NCI-H1417 (cell line): ENCODE measurements at places on chromosomes 2 and 18.
A peak's percentile ranks its signal among the peaks of the same experiment; 100 is the strongest.

DNA sequence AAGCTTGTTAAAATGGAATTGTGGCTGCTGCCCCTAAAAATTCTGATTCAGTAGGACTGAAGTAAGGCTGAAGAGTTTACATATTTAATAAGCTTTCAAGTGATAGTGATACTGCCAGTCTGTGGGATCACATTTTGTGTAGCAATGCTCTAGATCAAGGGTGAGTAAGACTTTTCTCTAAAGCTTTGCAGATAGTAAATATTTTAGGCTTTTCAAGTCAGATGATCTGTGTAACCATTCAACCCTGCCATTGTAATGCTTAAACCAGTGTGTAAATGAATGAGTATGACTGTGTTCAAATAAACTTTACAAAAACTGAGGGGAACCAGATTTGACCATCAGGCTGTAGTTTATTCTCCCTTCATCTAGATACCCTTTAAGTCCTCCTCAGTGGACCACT, 92.7 kb downstream of the PIK3C3 start:
- no peak for DNase-seq

DNA sequence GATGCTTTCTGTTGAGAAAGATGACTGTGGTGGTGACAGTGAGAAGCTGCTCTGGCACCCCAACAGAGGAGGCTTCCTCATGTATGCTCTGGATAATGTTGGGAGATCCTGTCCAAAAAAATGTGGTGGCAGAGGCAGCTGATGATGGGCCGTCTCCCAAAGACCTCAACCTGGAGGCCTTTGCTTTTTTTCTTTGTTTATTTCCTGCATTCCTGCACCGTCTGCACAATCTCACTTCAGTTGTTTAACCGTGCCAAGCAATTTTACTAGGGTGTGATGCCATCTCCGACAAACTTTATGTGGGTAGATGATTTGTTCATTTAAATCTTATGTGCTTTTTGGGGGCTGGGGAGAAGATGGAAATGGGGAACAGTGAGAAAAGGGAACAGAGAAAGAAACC, 62.2 kb upstream of the IGFBP5 start:
- DNase-seq, result no peak

DNA sequence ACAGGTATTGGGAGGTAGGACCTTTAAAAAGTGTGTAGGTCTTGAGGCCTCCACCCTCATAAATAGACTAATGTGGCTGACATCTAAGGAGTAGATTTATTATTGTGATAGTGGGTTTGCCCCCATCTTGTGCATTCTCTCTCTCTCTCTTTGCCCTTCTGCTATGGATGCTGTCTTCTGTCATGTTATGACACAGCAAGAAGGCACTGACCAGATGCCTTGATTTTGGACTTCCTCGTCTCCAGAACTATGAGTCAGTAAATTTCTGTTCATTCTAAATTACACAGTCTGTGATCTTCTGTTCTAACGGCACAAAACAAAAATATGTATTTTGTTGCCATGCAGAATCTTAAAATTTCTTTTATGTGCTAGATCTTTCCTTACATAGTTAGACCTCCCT, 66.9 kb downstream of the ATAD2B start:
- DNase-seq, result no peak

DNA sequence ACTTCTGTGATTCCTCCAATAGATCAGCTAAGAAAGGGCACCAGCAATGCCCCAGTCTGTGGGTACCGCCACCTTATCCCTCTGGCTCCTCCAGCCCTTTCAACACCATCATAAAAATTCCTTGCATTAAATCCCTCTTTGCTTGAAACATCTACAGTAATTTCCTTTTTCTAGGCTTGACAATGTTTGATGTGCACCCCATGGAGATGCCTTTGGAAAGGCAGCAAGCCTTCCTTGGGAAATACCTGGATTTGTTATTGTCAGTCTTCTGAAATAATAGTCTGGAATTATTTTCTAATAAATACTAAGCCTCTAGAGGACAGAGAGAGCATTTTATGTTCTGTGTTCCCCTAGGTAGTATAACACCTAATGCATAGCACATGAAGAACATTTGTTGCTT, 46.1 kb downstream of the NCKAP5 start:
- DNase-seq, result no peak

DNA sequence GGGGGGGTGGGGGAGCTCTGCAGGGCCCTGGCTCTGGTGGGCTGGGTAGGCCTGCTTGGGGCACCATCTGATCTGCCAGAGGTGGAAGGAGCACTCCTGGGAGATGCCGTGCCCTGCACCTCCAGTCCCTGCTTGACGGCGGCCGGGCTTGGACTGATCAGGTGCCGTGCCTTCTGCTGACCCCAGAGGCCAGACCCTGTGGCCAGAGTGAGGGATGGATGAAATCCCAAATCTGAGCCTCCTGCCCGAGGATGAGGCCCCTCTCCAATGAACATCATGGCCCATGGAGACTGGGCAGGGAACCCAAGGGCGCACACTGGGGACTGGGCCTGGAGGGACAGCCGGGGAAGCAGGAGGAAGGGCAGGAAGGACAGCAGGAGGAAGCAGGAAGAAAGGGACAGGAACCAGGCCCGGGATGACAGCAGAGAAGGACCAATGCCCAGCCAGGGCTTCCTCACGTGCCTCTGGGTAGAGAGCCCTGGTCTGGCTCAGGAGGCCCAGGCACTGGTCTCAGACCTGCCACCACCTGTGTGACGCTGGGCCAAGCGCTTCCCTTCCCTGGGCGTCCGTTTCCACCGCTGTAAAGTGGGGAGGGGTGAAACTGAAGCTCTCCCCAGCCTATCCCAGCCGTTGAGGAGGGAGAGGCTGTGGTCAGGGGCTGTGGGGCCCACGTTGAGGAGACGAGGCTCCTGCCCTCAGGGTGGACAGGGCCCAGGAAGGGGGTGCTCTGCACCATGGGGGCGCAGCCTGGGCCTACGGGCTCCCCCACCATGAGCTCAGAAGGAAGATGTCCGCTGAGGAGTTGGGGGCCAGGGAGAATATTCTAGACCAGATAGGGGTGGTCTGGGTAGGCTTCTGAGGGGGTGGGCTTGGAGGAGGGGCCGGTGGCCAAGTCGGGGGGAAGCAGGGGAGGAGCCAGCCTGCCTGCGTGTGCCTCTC, 1.0 kb upstream of the GPR35 start:
- DNase-seq, result no peak

DNA sequence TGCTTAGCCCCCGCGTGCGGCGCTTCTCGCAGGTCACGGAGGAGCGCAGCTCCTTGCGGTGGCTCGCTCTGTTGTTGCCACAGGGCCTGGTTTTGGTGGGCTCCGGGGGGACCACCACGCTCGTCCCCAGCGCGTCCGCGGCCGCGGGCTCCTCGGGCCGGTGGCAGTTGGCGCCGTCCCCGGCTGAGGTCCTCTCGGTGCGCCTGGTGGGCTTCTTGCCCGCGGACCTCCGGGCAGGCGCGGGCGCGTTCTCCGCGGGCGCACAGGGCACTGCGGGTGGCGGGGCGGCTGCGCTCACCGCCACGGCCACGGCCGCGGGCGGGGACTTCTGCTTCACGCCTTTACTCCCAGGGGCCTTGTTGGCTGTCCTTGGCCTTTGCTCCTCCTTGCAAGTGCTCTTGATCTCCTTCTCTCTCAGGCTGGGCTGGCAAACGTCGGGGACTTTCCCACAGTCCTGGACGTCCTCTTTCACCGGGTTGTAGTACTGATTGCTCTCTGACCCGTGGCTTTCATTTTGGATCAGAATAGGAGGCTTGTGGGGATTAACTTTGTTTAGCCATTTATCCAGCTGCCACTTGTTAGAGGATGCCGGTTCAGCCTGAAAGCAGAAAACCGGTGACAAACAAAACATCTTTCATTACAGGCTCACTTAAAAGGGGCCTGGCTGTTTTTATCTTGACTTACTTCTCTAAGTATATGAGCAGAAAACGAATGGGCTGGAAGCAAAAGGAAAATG, 104.0 kb upstream of the REV1 start:
- no peak for DNase-seq

DNA sequence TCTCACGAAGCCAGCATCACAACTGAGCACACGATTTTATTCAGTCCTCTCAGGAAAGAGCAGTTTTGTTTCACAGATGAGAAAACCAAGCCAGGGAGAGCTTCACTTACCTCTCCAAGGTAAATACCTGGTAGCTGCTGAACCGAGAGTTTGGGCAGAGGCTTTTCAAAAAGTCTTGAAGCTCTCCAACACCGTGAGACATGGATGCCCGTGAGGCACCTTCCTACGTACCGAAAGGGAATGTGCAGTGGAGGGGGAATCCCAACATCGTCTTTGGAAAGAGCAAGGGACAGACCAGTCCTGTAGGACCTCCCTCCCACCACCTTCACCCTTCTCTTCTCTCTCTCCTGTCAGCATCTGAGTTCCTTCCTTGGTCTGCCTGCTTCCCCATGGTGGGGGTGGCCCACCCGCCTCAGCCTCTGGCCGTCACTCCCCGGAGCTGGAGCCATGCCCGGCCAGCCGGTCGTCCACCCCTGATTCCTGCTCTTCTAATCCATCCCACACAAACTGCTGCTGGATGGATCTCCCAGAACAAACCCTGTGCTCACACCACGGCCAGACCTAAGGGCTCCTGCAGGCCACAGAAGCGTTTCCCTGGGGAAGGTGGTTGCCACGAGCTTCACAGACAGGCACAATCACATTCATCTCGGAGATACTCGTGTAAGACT, 97.3 kb upstream of the SNTG2 start:
- DNase-seq, result no peak

DNA sequence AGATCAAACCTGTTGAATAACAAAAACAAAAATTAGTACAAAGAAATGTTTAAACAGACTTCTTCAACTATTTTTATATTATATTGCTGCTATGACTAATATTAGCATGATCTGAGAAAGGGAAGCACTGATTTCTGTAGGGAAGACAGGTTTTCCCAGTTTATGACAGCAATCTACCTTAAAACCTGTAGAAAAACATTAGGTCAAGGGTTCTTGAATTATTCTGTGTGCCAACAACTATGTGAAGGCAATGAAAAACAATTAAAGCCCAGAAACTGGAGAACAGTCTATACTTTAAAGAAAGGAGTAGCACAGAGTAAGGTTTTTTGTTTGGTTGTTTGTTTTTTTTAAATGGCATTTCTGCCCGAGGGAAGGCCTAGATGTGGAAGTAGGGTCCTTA, 23.3 kb downstream of the PUM2 start:
- DNase-seq, result no peak

GRCh38 chr2:238509151-238509835, 82.6 kb downstream of the ASB1 start:
- DNase-seq, result peak; percentile 59

GRCh38 chr2:138979131-138979785, 199.1 kb upstream of the NXPH2 start:
- no peak for DNase-seq

DNA sequence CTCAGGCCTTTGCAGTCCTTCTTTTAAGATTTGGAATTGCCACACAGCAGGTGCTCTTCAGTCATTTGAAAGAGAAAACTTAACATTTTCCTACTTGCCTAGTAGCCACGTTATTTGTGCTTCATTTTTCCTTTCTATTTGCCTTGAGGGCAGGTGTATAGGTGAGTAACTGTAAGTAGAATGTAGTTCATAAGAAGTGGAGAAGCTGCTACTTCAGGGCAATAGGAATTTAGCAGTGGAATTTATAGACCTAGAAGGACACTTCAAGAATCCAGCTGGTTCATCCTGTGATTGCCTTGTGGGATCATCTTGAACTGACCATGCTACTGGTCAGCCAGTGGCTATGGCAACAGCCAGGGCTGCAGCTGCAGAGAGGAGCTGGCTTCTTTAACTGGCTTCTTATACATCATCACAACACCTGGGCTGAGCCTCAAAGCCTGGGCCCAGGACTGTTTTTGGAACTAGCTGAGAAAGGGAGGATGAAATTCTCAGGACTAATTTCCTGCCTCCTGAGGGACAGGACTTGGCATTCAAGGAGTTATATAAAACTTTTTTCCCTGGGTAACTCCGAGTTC, 5.1 kb upstream of the LANCL1 start:
- DNase-seq, result peak; percentile 6

DNA sequence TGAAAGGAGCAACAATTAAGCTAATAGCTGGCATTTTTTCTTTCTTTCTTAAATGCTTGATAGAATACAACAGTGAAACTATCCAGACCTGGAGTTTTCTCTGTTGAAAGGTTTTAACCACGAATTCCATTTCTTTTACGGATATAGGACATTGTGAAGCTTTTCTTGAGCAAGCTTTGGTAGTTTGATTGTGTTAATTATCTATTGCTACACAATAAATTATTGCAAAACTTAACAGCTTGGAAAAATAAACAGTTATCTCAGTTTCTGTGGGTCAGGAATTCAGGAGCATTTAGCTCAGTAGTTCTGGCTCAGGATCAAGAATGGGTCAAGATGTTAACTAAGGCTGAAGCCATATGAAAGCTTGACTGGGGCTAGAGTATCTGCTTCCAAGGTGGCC, 11.7 kb downstream of the PHOSPHO2 start:
- DNase-seq, result no peak

GRCh38 chr2:149409506-149409905, 79.1 kb downstream of the LYPD6 start:
- no peak for DNase-seq

DNA sequence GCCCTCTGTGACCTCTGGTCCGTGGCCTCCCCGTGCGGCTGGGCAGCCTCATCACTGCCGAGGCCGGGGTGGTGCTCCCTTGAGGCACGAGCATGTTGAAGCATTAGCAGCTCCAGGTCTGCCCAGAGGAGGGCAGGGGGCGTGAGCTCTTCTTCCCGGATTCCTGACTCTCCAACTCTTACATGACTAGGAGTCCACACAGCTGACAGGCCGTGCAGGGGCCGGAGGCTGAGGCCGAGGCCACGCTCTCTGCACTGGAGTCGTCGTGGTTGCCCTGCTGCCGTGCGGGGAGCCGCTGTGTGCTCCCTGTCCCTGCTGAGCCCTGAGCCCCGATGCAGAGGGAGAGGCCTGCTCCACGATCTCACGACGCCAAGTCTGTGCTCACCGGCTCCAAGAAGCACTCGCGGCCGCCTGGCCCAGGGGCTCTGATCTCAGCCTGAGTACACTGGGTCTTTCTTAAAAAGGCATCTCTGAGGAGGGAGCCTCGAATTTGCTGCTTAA, 19.4 kb upstream of the KCNG2 start:
- no peak for DNase-seq

- no peak for DNase-seq
Measured at GRCh38 chr2:146444085-146444484, 1400.7 kb upstream of the ACVR2A start.

DNA sequence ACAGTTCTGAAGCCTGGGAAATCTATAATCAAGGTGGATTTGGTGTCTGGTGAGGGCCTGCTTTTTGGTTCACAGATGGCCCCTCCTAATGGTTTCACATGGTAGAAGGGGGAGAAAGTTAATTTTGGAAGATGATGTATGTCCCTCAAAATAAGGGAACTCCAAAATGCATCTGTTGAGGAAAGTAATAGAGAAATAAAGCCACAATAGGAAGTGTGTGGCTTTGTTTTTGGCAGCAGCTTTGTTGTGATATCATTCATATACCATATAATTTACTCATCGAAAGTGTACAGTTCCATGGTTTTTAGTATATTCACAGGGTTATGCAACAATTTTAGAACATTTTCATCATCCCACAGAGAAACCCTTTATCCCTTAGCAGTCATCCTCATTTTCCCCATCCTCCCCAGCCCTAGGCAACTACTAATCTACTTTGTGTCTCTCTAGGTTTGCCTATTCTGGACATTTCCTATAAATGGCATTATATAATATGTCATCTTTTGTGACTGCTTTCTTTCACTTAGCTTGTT, 274.0 kb upstream of the FAM98A start:
- no peak for DNase-seq
